Natural killer cell (primary cell): ENCODE measurements at places on chromosomes 5 and 9. TPM values are rescaled to one million over a fixed set of nuclear protein-coding genes. Genes with fewer than 3 reads are reported as not detected.

NUTM2F gene
- not detected for total RNA-seq

PTCD2 gene
- total RNA-seq = 4.9 TPM

TSLP gene
- total RNA-seq = not detected

GRCh38 chr5:6435356-6435755, 13.3 kb upstream of the UBE2QL1 start:
- peaks cover 4% of the 10 kb centered on the region for H3K27me3 ChIP-seq
- DNase-seq = no peak
- no peaks in the 10 kb centered on the region for H3K4me1 ChIP-seq
- H3K27ac ChIP-seq = no peak overlapping the region
- no peak overlapping the region for H3K4me3 ChIP-seq
- H3K36me3 ChIP-seq = no peaks in the 10 kb centered on the region

- H3K27me3 ChIP-seq = no peaks in the 10 kb centered on the region
- H3K27ac ChIP-seq = no peak overlapping the region
- H3K36me3 ChIP-seq = no peaks in the 10 kb centered on the region
Observed at GRCh38 chr5:128772356-128772755, 192.9 kb upstream of the SLC27A6 start.

DNA sequence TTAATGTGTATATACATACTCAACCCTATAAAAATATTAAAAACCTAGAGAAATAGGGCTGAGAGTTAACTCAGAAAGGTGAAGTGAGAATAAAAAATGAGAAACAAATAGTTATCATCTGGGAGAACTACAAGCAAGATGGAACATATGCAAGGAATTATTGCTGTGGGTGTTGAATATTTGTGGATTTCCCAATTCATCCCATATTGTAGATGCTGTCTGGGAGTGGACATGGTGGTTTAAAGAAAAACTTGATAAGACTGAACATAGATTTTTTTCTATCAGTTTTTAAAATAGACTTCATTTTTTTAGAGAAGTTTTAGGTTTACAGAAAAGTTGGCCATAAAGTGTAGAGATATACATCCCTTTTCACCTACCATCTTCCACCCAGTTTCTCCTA, 263.5 kb downstream of the SPATA31D1 start:
- H3K4me3 ChIP-seq = no peak overlapping the region
- no peaks in the 10 kb centered on the region for H3K36me3 ChIP-seq
- H3K27ac ChIP-seq = no peak overlapping the region
- no peak for DNase-seq
